ENCODE measurements at places on chromosomes 4 and X.

DNA sequence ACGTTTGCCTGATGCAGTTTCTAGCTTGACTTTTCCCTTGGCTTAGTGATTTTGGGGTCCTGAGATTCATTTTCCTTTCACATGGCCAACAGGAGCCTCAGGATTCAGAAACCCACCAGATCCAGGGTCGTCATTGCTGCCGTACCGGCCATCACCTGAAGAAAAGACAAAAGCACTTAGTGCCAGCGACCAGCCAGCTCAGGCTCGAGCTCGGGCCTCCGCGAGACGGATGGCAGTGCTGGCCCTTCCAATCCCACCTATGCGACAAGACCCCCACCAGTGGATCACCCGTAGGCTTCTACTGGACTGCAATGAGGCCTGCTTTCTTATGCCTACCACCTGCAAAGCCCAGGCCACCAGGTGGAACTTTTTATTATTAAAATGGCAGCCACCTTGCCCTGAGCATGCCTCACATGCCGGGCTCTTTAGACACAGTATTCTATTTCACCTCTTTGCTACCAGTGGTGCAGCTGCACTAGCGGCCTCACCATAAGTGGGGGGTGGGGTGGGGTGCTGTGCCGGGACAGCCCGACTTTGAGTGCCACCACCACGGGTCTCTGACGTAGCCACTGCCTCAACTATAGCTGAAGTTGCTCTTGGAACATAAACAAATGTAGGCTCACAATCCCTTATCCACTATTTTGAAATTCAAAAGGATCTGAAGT lies 84.3 kb downstream of the MTMR1 start:
- no peak for DNase-seq

GRCh38 chr4:123640271-123640670 lies 243.7 kb downstream of the SPRY1 start:
- no peak for DNase-seq

DNA sequence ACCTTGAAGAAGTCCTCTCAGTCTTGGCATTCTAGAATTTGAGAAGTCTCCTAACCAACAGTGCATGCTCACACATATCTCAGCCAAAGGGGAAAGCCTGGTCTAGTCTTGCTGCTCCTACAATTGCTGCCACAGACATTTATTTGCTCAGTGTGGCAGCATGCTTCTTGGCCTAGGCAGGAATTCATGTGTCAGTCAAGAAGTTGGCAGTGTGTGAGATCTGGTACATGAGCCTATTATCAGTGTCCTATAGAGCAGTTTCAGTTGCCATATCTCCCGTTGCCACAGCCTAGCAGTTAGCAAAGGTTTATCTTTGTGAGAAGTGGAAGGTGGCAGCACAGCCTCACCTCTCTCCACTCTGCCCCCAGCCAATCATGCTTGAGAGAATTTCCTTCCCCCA lies 176.9 kb upstream of the ARHGEF9 start:
- DNase-seq: no peak

GRCh38 chrX:128891554-128891953 lies 631.7 kb downstream of the SMARCA1 start:
- DNase-seq: no peak

GRCh38 chr4:151627491-151627890 lies 133.3 kb downstream of the GATB start:
- DNase-seq: no peak

GRCh38 chrX:119101168-119101567 lies 26.4 kb downstream of the KIAA1210 start:
- no peak for DNase-seq

DNA sequence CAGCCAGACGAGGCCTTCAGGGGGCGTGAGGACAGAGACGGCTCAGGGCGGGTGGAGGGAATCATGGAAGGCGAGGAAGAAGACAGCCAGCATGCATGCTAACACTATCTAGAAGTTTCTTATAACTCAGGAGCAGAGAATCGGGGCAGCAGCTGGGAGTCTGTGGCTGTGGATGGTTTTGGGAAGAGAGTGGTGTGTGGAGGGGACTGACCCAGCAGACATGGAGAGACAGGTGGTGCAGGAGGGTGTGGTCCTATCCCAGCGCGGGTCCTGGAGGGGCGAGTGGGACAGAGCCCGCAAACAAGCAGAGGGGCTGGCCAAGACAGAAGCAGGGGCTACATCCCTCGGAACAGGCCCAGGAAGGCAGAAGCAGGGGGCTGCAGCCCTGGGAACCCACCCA lies 192.1 kb downstream of the AFAP1 start:
- no peak for DNase-seq

DNA sequence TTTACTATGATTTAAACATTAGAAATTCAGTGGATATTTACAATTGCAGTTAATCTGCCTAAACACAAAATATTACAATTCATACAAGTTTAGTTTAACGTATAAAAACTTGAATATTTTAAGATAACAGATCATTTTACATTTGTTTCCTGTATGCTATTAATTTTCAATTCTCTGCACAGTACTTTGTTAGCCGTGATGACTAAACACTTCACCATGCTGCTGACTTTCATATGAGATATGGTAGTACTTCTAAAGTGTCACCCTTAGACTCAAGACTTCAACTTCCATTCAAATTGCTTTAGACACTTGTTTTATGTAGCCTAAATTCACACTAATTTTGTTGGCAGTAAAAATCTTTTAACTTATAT lies 1646.4 kb upstream of the ADGRL3 start:
- no peak for DNase-seq

DNA sequence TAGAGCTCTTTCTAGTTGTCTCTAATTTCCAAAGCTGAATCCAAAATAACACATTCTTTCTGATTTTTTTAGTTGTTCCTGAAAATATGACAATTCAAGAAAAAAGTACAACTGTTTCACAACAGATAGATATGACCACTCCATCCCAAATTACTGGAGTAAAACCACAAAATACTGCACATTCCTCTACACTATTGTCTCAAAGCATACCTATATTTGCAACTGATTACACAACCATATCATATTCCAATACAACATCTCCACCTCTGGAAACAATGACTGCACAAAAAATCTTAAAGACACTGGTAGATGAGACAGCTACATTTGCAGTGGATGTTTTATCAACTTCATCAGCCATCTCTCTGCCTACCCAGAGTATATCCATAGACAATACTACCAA lies 43.6 kb downstream of the ADGRG4 start:
- no peak for DNase-seq
